ENCODE measurements at places on chromosomes 6 and 20.

DNA sequence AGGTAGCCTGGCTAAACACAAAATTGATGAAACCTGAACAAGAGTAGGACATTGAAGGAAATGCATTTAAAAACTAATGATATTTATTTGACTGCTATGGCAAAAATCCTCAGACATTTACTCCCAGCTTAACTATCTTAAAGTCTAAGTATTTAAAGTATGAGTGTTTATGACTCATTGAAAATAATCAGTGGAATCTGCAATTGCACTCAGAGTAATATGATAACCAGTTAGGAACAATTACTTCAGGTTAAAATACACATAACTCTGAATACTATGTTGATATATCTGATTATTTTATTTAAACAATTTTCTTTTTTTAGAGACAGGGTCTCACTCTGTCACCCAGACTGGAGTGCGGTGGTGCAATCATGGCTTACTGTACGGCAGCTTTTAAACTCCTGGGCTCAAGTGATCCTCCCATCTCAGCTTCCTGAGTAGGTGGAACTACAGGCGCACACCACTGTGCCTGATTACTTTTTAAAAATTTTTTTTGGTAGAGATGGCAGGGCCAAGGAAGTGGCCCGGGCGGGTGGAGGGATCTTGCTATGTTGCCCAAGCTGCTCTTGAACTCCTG, 43.9 kb downstream of the FILIP1 start:
- DNase-seq: peak; percentile 62

- no peak for DNase-seq
These were observed 632.7 kb upstream of the AGPAT4 start for GRCh38 chr6:161906571-161906970.

- no peak for DNase-seq
These were observed 140.5 kb upstream of the SYNDIG1 start for GRCh38 chr20:24328901-24329300.

GRCh38 chr6:71588490-71588889, 297.9 kb upstream of the RIMS1 start:
- no peak for DNase-seq

DNA sequence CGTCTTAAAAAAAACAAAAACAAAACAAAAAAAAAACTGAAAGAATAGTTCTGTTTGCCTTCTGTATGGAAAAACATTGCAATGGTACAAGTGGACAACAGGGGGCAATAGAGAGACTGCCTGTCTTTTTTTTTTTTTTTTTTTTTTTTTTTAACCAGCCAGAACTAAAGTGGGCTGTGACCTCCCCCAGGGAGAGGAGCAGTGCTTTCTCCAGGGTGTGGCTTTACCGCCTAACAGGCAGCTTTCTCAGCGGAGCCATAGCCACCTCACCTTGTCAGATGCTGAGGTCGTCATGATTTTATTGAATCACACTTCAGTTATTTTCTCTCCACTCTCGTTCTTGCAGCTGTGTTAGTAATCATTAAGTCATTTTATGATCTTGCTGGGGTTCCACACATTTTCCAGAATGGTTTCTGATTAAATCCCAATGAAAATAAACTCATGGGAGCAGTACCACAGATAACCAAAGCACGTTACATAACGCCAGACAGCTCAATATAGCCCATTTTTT, 78.4 kb downstream of the GMPR start:
- peak; percentile 73 for DNase-seq

DNA sequence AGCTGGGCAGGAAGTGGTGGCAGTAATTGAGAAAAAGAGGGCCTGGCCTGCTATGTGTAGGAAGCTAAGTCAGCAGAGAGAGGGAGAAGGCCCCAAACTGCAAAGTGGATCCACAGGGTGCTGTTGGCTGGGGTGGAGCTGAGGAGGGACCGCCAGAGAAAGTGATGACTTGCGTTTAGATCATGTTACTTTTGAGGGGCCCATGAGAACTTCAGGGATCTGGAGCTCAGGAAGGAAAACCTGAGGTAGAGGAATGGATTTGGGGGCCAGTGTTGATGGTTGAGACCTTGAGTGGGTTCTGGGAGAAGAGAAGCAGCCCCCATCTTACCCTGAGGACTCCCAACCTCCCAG, 155.5 kb downstream of the MRPL14 start:
- no peak for DNase-seq

DNA sequence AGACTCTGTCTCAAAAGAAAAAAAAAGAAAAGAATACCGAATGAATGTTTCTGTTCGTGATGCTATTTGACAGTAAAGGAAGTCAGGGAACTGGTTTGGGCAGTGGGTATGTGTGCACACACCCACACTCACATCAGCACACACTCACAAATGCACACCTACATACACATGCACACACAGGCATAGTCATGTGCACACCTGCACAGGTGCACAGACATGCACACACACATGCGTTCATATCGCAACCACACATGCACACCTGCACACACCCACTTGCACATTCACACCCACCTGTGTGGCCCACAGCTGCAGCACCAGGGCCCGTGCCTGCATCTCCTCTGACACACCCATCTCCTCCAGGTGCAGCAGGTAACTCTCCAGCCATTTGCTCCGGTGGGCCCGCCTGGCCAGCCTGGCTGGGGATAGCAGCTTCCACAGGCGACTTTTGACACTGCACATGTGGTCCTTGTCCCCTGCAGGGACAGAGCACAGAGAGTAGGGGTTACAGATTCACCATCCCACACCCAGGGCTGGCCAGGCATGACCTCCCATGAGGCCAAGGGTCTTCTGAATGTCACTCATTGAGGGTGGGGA, 41.4 kb upstream of the KCNB1 start:
- no peak for DNase-seq

DNA sequence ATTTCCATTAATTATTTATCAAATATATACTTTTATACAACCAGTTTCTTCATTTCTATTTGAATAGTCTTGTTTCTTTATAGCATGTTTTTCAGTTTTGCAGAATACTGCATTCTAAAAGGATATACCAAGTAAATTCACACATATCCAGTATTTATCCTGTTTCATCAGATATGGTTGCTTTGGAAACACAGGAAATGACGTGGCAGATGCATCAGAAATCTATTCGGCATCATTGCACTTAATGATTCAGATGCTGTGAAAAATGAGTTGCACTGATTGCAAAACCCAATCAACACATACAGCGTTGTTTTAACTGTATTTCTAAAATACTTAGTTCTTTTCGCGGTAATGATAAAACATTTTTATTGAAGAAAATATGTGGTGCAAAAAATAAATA, 594.9 kb downstream of the CDH26 start:
- no peak for DNase-seq

DNA sequence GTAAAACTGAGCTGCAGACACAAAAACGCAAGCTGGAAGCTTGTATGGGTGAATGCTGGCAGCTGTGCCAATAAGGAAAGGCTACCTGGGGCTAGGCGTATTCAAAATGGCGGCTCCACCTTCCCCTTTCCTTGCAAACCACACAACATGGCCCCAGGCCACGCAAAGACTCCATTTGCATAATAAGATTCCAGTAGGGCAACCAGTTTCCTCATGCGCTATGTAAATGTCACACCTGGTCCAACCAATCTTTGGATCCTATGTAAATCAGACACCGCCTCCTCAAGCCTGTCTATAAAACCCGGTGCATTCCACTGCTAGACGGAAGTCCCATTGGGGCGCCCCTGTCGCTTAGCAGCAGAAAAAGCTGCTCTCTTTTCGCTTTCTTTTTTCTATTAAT, 505.9 kb upstream of the BTBD3 start:
- no peak for DNase-seq

GRCh38 chr20:3111507-3111906, 27.0 kb upstream of the AVP start:
- no peak for DNase-seq

- DNase-seq: peak; percentile 63
These were observed 59.0 kb upstream of the FAM184A start for GRCh38 chr6:119137194-119138072.

DNA sequence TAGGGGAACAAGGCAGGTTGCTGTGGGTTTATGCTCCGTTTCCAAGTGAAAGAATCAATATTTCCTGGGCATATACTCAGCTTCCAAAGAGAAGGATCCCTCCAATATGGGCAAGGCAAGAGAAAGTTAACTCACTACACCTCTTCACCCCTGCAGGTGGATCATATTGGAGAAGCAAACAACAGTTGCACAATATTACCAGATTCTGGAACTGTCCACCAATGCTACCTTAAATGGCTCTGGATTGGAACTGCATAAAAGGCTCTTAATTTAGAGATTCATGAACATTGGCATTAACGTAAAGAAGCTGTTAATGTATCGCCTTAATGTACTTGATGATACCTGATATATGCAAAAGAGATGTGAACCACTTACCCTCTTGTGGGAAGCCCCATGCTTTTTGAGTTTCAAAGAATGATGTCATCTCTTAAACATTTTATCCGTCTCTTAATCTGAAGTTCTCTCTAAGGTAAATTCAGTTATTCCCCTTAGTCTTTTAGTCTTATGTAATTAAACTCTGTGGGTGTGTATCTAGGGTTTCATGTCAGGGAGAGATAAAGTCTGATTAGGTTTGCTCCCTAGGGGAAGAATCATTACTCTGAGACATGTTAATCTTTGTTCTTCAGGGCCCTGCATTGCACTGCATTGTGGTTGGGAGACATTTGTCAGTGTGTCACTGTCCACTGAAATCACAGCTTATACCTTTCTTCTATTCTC, 99.5 kb downstream of the PHACTR1 start:
- no peak for DNase-seq

GRCh38 chr6:115901896-115902295, 158.8 kb downstream of the FRK start:
- no peak for DNase-seq

- DNase-seq: no peak
These were observed 13.7 kb downstream of the STXBP5 start for GRCh38 chr6:147217840-147218404.

GRCh38 chr6:121590916-121591315, 155.5 kb downstream of the GJA1 start:
- DNase-seq: no peak

GRCh38 chr6:46760925-46761324, 14.2 kb downstream of the ANKRD66 start:
- DNase-seq: no peak

GRCh38 chr20:53859684-53860083, 210.7 kb downstream of the BCAS1 start:
- no peak for DNase-seq

GRCh38 chr6:89662659-89663223, 24.2 kb upstream of the LYRM2 start:
- DNase-seq: no peak

- no peak for DNase-seq
These were observed 106.4 kb downstream of the JARID2 start for GRCh38 chr6:15352220-15352619.

DNA sequence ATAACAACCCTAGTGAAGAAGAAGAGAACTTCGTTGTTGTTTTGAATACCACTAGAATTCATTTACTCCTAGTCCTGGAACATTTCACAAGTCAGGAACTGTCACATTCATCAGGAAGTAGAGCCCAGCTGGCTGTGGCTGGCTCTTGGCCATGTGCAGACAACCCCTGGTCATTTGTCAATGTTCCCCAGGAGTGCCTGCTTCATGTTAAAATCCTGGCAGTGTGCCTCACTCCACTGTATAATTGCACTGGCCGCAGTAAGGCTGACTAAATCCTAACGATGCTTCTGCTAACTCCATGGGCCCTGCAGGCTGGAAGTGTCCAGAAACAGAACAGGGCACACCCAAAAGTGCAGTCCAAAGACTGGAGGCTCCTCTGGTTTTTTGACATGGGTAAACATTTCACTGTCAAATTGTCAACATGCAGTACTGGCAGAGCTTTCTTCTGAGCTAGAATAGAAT, 41.5 kb upstream of the ADGRF1 start:
- peak; percentile 55 for DNase-seq

- no peak for DNase-seq
These were observed 37.0 kb downstream of the PRDM1 start for GRCh38 chr6:106122938-106123656.

DNA sequence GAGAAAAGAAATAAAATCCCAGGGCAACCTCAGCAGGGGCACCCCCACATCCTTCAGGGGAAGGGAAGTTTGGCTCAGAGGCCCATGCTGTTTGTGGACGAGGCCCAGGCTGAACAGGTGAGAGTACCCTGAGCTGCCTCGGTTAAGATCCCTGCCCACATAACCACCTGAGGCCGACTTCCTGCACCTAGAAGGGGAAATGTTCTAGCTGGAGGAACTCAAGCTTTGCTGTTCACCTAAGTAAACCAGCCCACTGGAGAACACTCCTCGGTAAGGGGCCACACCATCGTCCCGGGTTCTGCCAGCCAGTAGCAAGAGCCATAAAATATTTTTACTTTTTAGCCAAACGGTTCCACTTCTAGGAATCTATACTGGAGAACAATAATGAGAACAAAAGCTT, 88.2 kb downstream of the SLC23A2 start:
- no peak for DNase-seq

DNA sequence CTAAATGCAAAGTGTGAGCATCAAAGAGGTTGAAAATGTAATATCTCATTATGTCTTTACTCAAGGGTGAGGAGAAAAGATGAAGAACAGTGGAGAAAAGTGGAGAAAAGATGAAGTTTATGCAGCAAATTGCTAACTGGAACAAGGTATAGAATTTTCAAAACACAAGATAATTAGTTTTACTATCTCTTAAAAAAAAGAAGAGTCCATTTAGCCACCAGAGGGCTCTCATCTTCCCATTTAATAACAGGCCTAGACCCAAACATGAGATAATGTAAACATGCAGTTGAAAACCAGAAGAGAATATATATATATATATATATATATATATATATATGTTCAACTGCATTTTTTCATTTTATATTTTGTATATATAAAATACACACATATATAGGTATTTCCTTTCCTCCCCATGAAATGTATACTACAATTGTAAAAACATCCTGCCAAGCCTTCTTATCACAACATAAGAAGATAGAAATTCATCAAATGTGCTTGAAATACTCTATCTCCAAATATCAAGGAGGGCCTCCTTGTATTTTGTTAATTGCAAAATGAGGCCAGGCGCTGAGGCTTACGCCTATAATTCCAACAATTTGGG, 78.4 kb downstream of the ADTRP start:
- DNase-seq: peak; percentile 61

- DNase-seq: peak; percentile 73
These were observed 112.8 kb upstream of the JARID2 start for GRCh38 chr6:15132854-15133670.

GRCh38 chr6:73743556-73743955, 47.6 kb downstream of the CD109 start:
- DNase-seq: no peak

- DNase-seq: no peak
These were observed 42.2 kb upstream of the TNFAIP3 start for GRCh38 chr6:137824896-137825295.

- no peak for DNase-seq
These were observed 9.3 kb upstream of the BCAS1 start for GRCh38 chr20:54079652-54080051.

- DNase-seq: no peak
These were observed 155.6 kb downstream of the OGFRL1 start for GRCh38 chr6:71444222-71444621.

DNA sequence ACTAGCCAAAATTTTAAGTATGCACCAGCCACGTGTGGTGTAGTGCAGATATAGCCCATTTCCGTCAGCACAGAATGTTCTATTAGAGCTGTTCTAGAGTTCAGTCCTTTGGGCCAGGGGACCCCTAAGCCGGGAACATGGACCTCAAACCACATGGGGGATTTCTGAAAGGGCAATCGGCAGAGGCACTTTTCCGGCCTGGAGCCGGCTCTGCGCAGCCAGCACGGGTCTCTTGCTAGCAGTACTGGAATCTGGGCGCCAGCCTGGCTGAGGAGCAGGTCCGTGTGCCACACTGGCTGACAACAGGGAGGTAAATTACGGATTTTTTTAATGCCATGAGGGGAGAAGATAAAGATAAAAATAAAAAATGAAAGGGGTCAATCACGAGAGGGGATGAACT, 120.5 kb downstream of the SULF2 start:
- no peak for DNase-seq

- peak; percentile 41 for DNase-seq
These were observed 607.1 kb downstream of the COL12A1 start for GRCh38 chr6:74598462-74599393.

Data from GM03348 (cell line).